Stimulated activated CD4-positive, alpha-beta T cell treated with anti-CD3 and anti-CD28 coated beads, Interleukin-2, amount 100 ng/mL, for 48 hours (primary cell): ENCODE measurements at places on chromosomes 12 and 14.

DNA sequence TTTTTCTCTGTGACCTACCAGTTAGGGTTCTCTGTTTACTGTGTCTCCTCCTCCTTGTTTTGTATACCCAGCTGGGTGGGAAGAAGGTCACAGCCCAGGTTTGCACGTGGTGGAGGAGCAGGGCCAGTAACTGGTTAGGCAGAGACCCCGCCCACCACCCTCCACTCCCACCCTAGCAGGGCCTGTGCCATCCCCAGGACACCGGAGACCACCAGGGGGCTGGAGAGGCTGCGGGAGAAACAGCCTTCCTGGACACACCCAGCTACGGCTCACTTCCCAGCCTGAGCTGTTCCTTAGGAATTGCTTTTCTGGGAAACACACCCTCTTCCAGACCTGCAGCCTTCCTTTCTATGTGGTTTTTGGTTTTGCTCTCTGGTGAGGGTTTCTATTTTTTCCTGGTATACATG lies 21.1 kb downstream of the BDKRB2 start:
- no peak for DNase-seq

DNA sequence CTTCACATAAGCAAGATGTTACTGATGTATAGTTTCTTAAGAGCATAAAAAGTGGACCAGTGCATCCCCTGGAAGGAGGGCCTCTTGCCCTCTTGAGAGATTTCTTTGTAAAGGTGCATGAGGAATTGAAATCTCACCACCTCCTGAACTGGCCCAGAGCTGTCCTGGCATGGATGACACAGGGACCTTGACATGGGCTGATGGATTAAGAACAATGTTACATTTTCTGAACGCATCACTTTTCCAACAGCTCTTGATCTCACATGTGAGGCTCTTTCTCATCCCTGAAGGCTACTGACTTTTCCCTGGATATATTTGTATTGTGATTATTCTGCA lies 360.4 kb downstream of the RGS6 start:
- DNase-seq: no peak

DNA sequence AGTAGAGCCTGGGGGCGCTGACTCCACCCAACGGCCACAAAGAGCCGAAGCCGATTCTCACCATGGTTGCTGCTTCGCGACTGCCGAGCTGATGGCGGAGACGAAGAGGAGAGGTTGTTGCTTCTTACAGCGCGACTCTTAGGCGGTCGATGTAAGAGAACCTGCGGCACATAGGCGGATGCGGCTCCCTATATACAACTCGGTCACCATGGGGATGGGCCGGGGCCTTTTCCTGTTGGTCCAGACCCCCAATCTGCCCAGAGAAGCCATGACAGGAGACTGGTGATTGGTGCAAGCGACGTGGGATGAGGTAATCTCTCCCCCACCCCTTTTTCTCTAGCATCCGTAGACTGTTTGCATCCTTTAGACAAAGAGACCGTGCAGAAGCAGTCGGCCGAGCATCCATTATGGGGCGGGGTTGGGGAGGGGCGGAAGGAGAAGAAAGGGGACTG lies at the start of gene TUBA1A:
TUBA1A (minus strand) TSS at position 165 of the 452 bp plus-strand sequence; CDS start at position 64, 101 bp downstream.
- DNase-seq: peak; percentile 80

GRCh38 chr14:101018561-101019290 lies 115.2 kb upstream of the RTL1 start:
- no peak for DNase-seq

- DNase-seq: no peak
Measured at GRCh38 chr14:35879151-35879648, 53.1 kb downstream of the BRMS1L start.

GRCh38 chr12:86729739-86730138 lies 473.5 kb upstream of the MGAT4C start:
- DNase-seq: no peak

GRCh38 chr14:76829650-76830421 lies 3.6 kb downstream of the LRRC74A start:
- no peak for DNase-seq
